ENCODE measurements at places on chromosomes 5 and 9. TPM values are rescaled to one million over a fixed set of nuclear protein-coding genes. Genes with fewer than 3 reads are reported as not detected.

The ANKRD18A gene
- 2.3 TPM for total RNA-seq

The CARTPT gene
- not detected for total RNA-seq

- DNase-seq, result peak; percentile 2
These were observed 38.9 kb downstream of the EXD3 start for GRCh38 chr9:137383784-137384756.

GRCh38 chr5:83099001-83099400 is 21.7 kb downstream of the XRCC4 start:
- no peak for DNase-seq

GRCh38 chr9:35868933-35869332 is 1.3 kb downstream of the OR13J1 start:
- DNase-seq, result no peak

DNA sequence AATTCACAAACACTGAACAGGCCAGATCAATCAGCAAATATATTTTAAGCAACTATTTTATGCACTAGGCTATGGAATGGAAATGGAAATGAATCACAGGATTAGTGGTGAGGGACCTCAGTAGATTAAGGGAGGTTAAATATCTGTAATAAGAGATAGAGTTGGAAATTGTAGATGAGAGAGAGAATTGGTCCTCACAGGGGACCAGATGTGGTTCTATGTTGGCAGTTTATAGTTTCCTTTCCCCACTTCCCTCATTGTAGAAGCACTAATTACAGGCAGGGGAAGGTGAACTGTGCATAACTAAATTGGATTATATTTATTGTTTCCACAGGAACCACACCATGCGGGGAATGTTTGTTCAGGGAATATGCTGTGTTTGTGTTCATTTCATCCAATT is 496.2 kb downstream of the ARHGEF28 start:
- DNase-seq, result no peak

GRCh38 chr5:132756542-132756941 is 9.3 kb downstream of the CCNI2 start:
- DNase-seq, result no peak

- no peak for DNase-seq
These were observed 222.3 kb downstream of the PBX3 start for GRCh38 chr9:125969462-125969861.

GRCh38 chr5:160023908-160024630 is 15.1 kb downstream of the TTC1 start:
- DNase-seq, result no peak

GRCh38 chr9:114138552-114138971 is 16.8 kb upstream of the COL27A1 start:
- DNase-seq, result no peak

DNA sequence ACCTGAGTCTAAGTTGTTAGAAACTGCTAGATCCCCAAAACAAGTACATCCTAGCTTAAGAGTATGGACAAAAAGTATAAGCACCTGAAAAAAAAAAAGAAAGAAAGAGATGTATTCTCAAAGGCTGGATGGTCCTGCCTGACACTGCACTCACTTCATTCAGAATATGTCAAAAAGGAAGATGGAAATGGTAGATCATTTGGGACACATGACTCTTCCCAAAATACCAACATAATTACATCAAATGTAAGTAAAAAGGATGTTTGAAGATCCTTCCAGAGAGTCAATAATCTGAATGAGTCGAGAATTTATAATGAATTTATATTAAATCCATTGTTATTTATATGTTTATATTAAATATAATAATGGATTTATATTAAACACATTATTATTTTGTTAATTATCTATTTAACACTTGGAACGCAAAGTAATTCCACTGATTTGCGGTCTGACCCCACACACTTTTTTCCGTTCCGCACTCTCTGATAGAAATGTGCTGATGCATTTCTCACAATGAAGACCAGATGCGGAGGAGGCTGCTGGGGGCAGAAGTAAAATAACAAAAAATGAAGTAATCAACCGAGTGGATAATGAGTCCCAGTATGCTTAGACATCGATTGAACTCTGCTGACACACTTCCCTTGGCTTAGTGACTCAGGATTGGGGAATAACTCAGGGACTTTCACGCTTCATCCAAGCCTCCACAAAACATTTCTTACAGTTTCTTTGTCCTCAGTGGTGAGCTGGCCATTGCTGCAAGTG is 201.2 kb downstream of the ADAMTS12 start:
- no peak for DNase-seq
